Hippocampal formation (tissue), 2 donors: ENCODE measurements at places on chromosomes 5 and 9.

DNA sequence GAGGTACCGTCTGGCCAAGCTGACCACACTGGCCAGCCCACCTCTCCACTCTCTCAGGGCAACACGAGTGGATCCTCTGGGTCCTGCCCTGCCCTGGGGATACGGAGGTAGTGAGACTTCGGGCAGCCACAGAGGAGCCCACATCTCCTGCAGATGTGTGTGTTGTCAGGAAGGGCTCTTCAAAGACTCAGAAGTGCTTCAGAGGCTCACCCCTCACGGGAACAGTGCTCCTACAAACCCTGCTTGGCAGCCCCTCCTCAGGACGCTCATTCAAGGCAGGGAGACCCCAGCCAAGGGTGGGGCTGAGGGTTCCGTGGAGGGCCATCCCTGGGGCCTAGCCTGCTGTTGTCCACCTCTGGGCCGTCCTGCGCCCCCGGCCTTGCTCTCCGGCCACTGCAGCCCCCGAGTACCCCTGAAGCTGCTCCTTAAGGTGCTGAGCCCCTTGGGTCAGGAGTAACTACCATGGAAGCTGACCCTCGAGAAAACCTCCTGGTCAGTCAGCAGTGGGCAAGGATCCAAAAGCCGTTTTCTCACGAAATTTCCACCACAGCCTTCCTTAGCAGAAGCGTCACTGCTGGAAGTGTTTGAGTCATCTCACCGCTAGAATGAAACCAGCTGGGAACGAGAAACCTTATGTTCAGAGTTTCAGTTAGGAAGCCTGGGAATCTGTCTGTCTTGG, 23.2 kb upstream of the LRRC14B start:
- no peak for DNase-seq

- no peak for DNase-seq
Measured at GRCh38 chr5:18105449-18105848, 471.2 kb downstream of the TAF11L14 start.

DNA sequence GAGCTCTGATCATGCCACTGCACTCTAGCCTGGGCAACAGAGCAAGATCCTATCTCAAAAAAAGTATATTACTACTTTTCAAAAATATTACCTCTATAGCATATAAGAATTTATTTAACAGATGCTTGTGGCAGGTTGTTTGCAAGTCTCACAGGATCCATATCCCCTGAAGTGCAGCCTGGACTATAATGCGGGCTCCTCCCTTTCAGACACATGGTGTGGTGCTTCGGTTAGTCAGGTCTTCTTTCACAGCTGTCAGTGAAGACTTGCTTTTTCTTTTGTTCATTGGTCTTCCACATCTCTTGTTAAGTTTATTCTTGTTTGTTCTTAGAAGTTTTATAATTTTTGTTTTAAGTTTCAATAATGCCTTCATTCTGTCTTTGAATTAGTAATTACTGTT, 9.4 kb upstream of the HRCT1 start:
- no peak for DNase-seq

DNA sequence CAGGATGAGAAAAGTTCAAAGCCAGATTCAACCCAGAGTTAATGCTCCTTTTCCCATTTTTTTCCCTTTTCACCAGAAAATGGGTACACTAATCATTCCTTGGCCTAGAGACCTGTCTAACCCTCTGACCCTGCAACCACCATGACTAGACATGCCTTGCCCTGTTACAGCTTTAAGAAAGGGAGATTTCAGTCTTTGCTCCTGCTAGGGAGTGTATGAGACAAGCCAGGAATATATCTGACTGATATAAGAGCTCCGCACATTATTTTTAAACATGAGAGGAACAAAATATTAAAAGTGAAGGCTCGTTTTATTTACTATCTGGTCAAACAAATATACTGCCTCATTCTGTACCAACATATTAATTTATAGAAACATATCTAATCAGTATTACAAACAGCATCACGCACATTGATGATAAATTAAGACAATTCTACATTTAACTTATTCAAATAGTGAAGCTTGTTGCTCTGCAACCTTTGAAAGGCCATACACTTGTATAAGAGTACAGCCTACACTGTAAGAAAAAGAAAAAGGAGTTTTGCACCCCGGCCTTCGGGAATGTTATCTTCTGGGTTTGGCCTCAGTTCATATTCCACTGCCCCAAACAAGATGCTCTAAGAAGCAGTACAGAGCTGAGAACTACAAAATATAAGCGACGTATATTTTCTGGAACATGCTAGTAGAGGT, 132.7 kb downstream of the FBXL17 start:
- DNase-seq, result no peak

GRCh38 chr5:95985249-95985648, 23.6 kb upstream of the ELL2 start:
- DNase-seq, result no peak

DNA sequence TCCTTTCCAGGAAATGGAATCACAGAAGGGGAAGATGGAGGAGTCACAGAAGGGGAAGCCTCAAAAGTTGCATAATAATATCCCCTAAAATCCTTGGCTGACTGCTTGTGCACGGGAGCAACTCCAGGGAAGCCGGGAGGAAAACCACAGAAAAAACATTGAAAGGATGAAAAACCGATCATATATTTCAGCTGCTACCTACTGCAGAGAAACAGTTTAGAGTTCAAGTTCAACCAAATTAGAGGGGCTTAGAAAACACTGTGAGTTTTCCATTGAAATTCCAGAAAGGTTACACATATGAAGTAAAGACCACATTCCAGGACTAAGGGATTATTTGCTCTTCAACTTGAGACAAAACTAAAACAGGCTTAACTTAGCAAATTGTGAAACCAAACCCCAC, 37.6 kb upstream of the MTAP start:
- no peak for DNase-seq
